GM12878 (cell line): ENCODE measurements at places on chromosomes 4 and X. TPM values are rescaled to one million over a fixed set of nuclear protein-coding genes. Genes with fewer than 3 reads are reported as not detected.

GRCh38 chr4:25786497-25787065 is 76.2 kb downstream of the SEL1L3 start:
- DNase-seq = no peak

GRCh38 chr4:74967324-74967723 is 34.4 kb downstream of the PARM1 start:
- DNase-seq = no peak

GRCh38 chrX:14029425-14030173 is at the start of gene GEMIN8:
Gene GEMIN8 (minus strand): TSS chrX:14029892. CDS start chrX:14021478, 8,414 bp downstream.
- DNase-seq = peak; percentile 46

DNA sequence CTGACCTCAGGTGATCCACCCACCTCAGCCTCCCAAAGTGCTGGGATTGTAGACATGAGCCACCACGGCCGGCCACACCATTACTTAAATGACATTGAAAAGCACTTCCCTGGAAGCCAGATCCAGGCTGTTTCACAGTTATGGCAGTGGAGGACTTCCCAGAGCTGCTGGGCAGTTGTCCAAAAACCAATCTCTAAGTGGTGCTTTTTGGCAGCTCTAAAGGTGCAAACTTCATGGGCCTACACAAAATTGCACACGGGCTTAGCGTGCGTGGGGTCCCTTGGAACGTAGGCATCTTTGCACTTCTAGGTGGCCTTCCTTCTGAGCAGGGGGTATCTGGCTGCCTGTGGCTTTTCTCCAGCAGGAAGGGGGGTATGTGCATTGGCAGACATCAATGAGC is 172.3 kb downstream of the SHOX start:
- no peak for DNase-seq

- DNase-seq = no peak
Measured at GRCh38 chrX:41085512-41085877, 250 bp downstream of the USP9X start.

Gene BANK1
- 0.37 and 0.44 TPM in 2 replicates for total RNA-seq

- no peak for DNase-seq
Measured at GRCh38 chr4:17477774-17478472, 34.0 kb downstream of the QDPR start.

Gene GPR82
- 0.13 and 0.28 TPM in 2 replicates for total RNA-seq

DNA sequence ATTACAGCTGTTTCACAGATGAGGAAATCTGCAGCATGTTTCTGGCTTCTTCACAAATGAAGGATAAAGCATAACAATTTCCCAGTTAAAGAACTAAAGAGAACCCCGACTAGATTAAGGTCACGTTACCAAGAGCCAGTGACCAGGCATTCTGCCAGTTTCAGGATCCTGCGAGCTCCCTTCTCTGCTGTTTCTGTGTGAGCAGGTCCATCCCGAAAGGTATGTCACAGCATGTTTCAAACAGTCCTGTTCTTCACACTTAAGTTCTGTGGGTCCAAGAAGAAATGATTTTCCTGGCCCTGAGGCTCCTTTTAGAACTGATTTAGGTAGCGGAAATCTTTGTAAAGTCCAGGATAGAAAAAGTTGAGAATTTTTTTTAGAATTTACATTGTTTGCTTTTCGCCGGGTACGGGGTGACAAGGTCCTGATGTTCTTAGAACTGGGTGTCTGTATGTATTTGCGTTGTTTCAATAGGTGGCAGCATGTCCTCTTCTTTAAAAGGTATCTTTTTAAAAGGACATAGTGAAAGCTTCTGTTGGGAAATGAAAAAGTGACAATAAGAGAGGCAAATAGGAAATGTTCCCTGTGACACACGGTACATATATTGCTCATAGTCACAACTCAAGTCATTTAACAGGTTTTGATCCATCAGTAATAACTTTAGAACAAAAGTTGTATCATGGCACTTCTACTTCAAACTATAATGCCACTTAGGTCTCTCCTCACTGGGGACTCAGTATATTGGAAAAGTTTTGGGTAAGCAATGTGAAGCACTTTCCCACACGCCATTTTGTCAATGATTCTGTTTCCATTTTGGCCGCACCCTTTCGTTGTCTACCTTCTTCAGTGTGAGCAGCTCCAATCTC is 18.4 kb downstream of the IL21 start:
- DNase-seq = no peak

Gene NPY1R
- total RNA-seq = not detected in 2 replicates

Gene MUC7
- not detected in 2 replicates for total RNA-seq

DNA sequence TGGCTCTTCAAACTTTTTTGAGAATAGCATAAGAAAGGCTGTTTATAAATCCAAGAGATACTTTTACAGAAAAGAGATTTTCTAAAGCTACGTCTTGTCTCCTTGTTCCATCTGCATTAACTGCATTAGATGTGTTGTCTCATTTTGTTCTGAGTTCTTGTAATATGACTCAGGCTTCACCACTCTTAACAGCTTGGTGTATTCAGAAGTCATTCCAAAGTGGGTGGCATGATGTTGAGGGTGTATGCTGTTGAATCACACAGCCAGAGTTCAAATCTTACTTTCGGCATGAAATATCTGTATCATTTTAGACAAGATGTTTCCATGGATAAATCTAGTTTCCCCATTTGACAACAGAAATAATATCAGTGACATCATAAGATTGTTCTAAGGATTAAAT is 30.1 kb downstream of the SYTL5 start:
- no peak for DNase-seq

Gene PABPC5
- total RNA-seq = not detected in 2 replicates

GRCh38 chrX:122238801-122239200 is 945.3 kb upstream of the GRIA3 start:
- no peak for DNase-seq

GRCh38 chrX:138001226-138001625 is 435.3 kb downstream of the ZIC3 start:
- DNase-seq = no peak

GRCh38 chr4:138028923-138029322 is 213.2 kb downstream of the SLC7A11 start:
- no peak for DNase-seq
